Activated CD8-positive, alpha-beta T cell treated with anti-CD3 and anti-CD28 coated beads, Interleukin-2, amount 10 ng/mL, durations not matched to agents 7 days and 5 days (primary cell): ENCODE measurements at places on chromosomes 4 and X. TPM values are rescaled to one million over a fixed set of nuclear protein-coding genes. Genes with fewer than 3 reads are reported as not detected.

FAM9B gene
- total RNA-seq, result not detected

TIGD2 gene
- 5.6 TPM for total RNA-seq

GRCh38 chr4:101169044-101170014 lies 178.0 kb downstream of the PPP3CA start:
- DNase-seq, result peak; percentile 74

AASDH gene
- 9.9 TPM for total RNA-seq

CT45A5 gene
- not detected for total RNA-seq

ZNF732 gene
- total RNA-seq, result not detected

- DNase-seq, result no peak
Observed at GRCh38 chr4:72377491-72378194, 191.4 kb downstream of the ADAMTS3 start.

DNA sequence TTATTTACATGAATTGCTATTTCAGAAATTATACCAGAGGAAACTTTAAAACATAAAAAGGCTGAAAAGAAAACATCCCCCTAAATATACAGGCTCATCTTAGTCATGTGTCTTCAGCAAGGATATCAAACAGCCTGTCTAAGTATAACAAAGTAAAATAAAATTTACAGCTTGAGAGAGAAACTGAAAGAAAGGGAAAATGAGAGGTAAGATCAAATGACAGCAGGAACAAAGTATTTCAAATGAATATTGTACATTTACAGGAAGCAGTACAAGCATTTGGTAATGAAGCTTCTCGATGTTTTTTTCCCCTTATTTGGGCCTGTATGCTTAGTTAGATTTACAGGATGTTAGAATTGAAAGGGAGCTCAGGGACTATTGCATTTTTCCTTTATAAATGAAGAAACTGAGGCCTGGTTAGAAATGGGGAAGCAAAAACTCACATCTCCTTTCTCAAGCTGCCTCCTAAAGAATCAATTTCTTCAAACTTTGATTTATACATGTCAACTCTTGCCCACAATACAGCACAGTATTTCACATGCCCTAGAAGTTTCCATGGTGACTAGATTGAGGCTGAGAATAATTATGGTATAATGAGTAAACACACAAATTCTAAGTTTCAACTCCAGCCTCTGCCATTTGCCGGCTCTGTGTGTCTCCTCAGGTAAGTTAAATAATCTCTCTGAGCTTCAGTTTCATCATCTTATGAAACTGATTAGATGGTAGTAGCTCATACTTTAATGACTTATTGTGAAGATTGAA lies 29.3 kb downstream of the DAPP1 start:
- DNase-seq, result no peak

GRCh38 chrX:136019226-136019625 lies 34.0 kb downstream of the SLC9A6 start:
- DNase-seq, result no peak

DNA sequence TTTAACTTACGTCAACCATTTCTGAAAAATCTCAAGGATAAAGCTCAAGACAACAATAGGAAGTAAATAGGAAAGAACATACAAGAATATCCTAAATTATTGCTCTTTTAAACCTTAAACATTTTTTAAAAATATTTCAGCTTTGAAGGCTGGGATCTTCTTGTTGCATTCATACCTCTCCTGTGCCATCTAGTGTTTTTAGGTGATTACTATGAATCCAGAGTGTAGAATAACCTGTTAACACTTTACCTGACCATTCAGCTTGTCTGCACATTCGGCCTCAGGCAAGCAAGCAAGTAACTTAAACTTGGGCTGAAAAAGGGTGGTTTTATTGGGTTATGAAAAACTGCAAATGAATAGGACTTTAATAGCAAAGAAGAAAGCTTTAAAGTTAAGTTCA lies 507.8 kb upstream of the INTU start:
- no peak for DNase-seq

GRCh38 chr4:112410364-112410763 lies 105.6 kb downstream of the NEUROG2 start:
- no peak for DNase-seq

DNA sequence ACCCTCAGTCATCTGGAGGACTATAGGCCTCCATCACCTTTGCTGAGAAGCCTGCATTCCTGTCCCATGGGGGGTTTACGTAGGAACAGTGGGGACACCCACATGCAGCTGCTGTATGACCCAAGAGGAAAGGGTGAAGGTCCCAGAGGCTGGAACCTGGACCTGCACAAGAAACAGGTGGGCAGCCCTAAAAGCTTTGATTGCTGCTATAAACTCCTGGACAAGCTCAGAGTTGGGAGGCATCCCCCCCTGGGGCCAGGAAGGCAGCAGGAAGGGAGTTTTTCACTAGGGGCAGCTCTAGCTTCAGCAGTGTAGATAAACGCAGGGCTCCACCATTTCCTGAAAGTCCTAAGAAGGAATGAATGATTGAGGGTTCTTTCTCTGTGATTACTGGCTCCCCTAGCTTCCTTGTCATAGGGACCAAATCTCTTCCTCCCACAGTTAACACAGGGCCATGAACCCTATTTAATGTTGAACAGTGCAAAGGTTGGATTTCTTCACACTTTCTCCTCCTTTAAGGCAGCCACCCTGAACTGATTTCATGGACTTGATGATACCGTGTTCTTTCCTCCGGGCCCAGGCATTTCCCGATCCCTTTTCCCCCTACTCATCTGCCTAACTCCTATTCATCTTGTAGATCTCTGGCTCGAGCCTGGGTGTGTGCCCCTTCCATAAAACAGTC lies 84.2 kb downstream of the CHRNA9 start:
- no peak for DNase-seq

ZGRF1 gene
- 48.3 TPM for total RNA-seq

PPP4R3C gene
- total RNA-seq, result not detected

GRCh38 chr4:151409470-151410313 lies 716 bp downstream of the FHIP1A start:
- DNase-seq, result no peak

GRCh38 chr4:145299380-145300076 lies 119.1 kb upstream of the OTUD4 start:
- peak; percentile 46 for DNase-seq

- DNase-seq, result no peak
Observed at GRCh38 chr4:48021100-48021499, 4.5 kb downstream of the NIPAL1 start.

GRCh38 chr4:91488946-91489345 lies 814.8 kb upstream of the GRID2 start:
- DNase-seq, result no peak

SSX3 gene
- total RNA-seq, result not detected

DNA sequence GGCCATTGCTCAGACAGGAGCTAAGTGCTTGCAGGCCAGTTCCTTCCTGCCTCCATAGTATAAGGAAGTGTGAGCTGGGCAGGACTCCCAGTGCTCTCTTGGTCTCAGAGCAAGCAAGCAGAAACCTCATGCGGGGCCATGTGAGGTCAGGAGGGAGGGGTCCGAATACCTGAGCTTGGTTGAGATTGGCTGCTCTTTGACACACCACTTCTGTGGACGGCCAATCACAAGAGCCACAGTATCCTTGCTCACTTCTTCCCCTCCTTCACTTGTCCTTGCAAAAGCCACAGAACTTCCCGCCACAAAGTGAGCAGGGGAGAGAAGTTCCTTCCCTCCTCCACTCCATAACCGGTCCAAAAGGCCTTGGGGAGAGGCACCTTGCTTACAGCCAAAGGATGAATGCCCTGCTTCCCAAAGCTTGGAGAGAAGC lies 56.7 kb downstream of the PRPS1 start:
- peak; percentile 49 for DNase-seq

ZNF81 gene
- 9.4 TPM for total RNA-seq

GRCh38 chrX:132171881-132172280 lies 44.1 kb upstream of the FRMD7 start:
- DNase-seq, result no peak

GRCh38 chrX:103248553-103248952 lies 6.4 kb downstream of the TCEAL8 start:
- peak; percentile 20 for DNase-seq

GRCh38 chr4:186953599-186954260 lies 230.1 kb upstream of the FAT1 start:
- DNase-seq, result no peak

DNA sequence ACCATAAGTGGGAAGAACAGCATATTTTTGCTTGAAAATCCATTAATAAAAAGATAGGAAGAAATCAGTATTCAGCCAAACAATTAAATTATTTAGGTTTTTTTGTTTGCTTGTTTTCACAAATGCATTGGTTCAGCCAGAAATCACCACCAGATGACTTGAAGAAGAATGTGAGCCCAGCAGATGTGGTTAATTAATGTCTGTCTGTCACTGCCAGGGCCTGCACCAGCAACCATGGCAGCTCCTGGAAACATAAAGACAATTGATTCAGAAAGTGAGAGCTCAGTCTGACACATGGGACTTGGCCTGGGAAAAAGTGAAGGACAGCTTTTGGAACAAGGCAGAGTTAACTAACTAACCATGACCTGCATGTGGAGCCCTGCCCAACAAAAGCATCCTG lies 74.0 kb downstream of the MAOB start:
- DNase-seq, result no peak

- DNase-seq, result no peak
Observed at GRCh38 chr4:185566425-185566824, 31.1 kb upstream of the PDLIM3 start.

- DNase-seq, result no peak
Observed at GRCh38 chr4:2276581-2277325, 14.8 kb upstream of the MXD4 start.

GRCh38 chr4:77110730-77111129 lies 34.9 kb upstream of the CCNI start:
- no peak for DNase-seq

- DNase-seq, result no peak
Observed at GRCh38 chr4:19883841-19884240, 367.9 kb upstream of the SLIT2 start.

CYLC1 gene
- not detected for total RNA-seq

GRCh38 chr4:860561-860960 lies 34.6 kb upstream of the CPLX1 start:
- DNase-seq, result no peak

GRCh38 chr4:24956763-24957162 lies 43.9 kb upstream of the CCDC149 start:
- no peak for DNase-seq

SLC26A1 gene
- 0.45 TPM for total RNA-seq

- DNase-seq, result no peak
Observed at GRCh38 chr4:55170462-55170861, 45.1 kb upstream of the KDR start.

DNA sequence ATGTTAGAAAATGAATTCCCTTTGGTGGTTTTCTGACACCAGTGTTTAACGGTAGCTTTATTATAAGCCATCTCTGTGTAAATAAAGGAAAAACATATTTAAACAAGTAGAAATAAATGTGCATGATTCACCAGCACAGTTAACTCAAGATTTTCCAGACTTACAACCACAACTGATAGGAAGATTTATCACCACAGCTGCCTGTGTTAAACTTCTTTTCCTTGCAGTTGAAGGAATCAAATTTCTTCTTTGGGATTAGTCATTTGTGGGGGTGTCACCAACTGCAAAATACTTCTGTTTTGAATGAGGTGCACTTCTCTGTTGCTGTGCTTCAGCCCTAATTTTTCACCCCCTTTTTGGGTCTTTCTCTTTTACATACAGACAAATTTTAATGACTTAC lies 128.1 kb upstream of the STK26 start:
- DNase-seq, result no peak

BCORL1 gene
- total RNA-seq, result 9.7 TPM

GRCh38 chr4:25949173-25949748 lies 35.2 kb downstream of the SMIM20 start:
- no peak for DNase-seq

GRCh38 chr4:68109868-68110267 lies 19.8 kb downstream of the TMPRSS11F start:
- DNase-seq, result no peak

MTNR1A gene
- total RNA-seq, result not detected

GRCh38 chr4:89757154-89757719 lies 79.7 kb downstream of the SNCA start:
- no peak for DNase-seq

DNA sequence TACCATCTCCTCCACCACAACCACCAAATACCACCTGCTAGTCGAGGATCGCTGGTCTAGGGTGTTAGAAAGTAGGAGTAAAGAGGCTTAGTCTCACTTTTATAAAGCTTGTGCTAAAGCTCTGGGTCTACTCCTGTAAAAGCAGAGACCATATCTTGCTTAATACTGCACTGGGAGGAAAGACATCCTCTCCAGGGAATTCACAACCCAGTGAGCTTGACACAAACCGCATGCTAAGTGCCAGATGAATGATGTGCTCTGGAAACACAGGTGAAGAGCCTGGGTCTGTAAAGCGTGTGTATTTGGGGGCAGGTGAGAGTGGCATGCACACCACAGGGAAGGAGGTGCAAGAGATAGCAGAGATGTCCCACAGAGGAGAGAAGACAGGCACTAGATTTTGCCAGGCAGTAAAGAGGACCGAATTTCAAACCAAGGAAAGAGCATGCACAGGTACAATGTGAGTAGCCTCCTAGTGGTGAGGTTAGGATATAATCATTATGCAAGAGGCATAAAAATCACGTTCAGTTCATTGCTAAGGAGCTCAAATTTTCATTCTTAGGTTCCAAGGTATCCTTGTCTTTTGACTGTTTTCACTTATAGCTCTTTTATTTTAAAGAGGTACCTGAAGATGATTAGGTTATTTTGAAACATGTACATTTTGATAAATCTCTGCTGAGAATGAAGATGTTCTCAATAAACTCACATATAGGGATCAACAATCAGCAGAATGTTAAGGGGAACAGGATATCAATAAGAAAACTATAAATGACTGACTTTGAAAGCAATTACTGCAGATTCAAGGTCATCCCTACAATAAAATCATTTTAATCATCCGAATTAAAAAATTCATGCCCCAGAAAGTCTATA lies 20.7 kb downstream of the TAPT1 start:
- DNase-seq, result no peak

SOWAHD gene
- 0.92 TPM for total RNA-seq

MAGEA12 gene
- not detected for total RNA-seq

DNA sequence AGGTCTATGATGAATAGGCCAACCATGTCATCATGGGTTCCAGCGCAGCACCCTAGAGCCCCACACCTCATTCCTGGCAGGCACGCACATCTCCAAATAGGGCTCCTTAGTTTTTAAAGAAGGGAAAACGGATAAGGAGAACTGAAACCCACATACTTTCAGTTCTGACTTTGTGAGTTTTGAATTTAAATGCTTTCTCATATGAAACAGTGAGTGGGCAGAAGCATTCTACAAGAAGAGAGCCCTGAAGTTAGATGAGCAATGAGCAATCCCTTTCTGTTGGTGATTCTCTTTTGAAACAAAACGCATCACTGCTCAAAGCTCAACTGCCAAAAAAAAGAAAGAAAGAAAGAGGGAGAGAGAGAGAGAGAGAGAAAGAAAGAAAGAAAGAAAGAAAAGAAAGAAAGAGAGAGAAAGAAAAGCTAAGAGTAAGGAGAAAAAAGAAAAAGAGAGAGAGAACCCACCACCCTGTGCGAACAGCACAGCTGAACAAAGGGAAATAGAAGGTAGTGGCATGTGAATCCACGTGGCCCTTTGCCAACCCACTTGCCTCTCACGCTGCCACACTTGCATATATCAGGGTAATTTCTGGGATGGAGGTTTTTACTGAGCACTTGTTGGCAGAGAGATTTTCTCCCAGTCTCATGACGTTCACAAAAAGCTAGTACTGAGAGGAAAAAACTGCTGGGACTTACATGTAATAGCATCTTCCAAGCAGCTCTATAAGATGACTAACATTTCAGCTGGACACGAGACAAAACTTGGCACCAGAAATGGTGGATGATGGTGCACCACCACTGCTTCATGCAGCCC lies 31.0 kb downstream of the TMSB4X start:
- no peak for DNase-seq

NEIL3 gene
- total RNA-seq, result 33.7 TPM
